NCI-H1092 treated with DMSO at 0.1 percent for 48 hours (cell line): ENCODE measurements at places on chromosomes 7 and 10.
A peak's percentile ranks its signal among the peaks of the same experiment; 100 is the strongest.

DNA sequence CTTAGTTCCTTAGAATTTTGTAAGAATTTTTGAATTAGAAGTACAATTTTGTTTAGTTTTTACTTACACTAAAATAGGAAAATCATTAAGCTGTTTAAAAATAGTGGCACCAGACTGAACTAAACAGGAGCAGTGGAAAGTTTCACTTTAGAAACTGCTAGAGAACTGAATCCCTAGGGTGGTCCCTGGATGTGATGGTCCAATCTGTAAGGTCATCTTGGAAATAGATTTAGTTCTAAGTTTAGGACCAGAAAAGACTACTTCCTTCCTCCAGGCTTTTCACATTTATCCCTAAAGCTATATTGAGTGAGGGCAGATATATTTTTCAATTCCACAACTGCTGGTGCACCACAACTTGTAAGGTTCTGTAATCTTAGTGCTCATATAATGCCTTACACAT is 19.0 kb downstream of the RPA3 start:
- DNase-seq = no peak

DNA sequence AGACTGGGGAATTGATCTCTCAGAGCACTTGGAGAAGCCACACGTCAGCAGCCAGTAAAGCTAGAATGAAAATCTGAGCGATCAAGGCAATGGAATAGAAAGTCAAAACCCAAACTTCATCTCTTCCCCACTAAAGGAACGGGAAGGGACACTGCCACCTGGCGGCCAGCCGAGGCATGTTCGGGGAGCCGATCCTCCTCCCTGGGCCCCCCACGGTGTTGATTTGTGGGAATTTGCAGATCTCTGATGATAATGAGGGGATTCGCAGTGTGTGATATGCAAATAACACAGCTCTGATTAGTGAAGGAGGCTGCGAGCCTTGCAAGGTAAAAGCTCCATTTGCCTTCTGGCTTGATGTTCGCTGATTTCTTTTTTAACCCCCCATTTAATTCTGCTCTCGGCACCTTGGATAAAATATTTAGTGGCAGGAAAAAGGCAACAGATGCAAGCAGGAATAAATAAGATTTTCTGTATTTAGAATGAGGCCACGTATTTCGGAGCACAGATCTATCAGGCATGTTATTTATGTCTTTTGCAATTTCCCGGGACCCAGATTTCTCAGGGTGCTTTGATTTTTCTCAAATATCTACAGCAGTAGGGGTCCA is 258.6 kb downstream of the PAXIP1 start:
- peak; percentile 44 for DNase-seq

- no peak for DNase-seq
Observed at GRCh38 chr10:131723297-131724168, 177.3 kb upstream of the PPP2R2D start.

DNA sequence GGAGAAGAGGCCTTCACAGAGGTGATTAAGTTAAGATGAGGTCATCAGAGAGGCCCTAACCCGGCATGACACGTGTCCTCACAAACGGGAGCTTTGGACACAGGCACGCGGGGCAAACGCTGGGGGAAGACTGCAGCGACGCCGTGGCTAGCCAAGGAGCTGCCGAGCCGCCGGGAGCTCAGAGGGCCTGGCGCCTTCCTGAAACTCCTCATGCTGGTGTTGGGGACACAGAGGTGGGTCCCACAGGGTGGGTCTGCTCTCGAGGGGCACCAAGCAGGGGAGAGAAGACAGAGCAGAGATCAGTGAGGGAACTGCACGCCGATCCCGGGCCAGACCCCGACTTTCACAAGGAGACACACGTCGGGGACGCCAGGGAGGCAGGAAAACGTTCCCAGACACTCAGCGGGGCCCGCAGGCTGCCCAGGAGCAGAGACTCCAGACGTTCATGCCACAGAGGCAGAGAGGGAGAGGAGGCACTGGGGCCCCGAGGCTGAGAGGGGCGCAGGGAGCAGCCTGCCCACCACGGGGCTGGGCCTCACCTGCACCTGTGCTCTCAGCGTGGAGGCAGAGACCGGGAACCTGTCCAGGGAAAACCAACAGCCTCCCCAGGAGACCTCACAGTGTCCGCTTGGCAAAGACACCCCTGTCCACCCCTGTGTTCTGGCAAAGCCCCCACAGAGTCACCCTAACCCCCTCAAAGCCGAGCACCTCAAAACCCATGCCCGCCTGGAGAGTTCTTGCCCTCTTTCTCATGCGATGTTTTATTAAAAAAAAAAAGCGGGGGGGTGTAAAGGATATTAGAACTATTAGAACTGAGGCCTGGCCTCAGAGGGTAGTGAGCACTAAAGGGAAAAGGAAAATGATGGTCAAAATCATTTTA is 103.8 kb downstream of the PDGFA start:
- no peak for DNase-seq

DNA sequence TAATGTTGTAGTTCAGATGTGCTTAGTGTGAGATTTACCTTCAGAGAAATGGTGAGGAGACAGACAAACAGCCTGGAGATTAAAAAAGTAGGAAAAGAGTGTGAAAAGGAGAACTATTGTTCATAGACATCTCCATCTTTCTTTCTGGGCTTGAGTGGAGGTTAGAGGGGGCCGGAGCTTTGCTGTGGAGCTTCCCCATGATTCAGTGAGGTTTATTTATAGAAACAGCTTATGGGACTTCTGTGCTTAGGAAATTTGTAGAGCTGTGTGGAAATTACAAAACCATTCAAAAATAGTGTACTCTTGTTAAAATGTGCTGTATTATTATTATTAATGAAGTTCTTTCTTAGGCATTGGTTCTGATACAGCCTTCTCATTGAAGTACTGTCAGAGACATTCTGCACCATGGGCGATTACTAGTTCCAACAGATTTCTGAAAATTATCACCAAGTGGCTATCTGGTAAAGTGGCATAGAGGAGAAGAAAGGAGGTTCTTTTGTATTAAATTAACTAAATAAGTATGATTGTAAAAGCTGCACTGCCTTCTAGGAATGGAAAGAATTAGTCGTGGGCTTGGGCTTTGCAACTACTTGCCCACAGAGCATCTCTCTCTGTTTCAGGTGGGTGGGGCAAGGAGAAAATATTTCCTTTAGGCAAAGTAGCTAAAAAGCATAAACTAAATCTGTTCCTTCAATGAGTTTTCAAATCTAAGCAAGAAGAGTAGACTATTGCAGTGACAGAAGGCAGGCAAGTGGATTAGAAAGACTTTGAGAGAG is 8.7 kb upstream of the TCAF1 start:
- no peak for DNase-seq

DNA sequence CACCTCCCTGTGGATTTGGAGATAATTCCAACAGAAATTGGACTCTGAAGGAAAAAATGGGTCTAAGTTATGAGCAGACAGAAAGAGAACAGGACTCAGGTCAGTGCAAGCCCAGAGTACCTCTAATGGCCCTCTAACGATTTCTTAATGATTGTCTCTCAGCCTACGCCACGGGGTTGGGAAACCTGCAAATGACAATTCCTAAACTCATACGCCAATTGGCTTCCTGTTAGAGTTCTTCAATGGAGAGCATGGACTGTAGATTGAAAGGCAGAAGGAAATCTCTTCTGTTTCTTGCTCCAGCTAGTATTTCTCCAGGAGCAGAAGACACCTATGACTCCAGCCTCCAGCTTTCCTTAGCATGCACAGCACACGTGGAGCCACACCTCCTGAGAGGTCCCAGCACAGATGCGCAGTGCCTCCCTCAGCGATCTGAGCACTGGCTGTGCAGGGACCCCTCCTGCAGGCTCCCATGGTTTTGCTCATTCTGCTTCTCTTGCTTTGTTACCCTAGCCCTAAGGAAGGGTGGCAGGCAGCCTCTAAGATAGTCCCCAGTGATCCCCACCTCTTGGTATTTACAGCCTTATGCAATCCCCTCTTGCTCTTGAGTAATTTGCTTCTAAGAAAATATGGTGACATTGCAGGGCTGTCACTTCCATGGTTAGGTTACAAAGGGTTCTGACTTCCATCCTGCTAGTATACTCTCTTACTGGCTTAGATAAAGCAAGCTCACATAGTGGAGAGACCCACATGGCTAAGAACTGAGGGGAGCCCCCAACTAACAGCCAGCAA is 30.1 kb downstream of the DENND11 start:
- DNase-seq = no peak

GRCh38 chr10:61120805-61121204 is 176.8 kb upstream of the RHOBTB1 start:
- DNase-seq = no peak

DNA sequence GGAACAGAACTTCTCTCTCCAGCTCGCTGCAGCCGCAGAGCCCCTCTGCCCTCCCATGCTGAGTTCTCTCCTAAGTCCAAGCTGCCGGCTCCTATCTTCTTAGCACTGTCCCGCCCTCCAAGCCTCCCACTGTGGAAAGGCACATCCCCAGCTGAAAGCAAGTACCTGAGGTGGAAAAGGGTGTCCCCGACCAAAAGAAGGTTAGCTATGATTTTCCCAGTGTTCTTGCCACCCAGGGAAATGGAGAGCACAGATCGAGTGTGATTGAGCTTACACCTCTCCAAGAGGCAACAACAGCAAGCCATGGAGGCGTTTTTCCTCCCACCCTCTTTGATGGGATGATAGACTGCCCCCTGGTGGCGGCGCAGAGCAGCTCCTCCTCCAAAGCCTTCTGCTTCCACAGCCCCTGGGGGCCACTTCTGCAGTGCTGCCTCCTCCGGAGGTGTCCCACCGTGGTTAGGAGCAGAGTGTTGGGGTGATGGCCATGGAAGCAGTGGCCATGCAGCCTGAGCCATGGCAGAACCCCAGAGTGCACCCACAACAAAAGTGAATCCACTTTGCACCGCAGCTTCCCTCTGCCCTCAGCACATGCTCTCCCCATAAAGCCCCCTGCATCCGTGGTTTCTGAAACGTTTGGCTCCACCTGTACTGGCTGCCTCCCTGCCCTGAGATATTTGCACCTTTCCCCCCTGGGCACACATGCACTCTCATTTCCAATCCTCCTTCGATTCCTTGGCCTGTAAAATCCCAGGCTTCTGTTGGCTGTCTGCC is 143.1 kb upstream of the STK17A start:
- DNase-seq = peak; percentile 9

- DNase-seq = no peak
Observed at GRCh38 chr10:76352300-76352699, 920.9 kb downstream of the LRMDA start.

DNA sequence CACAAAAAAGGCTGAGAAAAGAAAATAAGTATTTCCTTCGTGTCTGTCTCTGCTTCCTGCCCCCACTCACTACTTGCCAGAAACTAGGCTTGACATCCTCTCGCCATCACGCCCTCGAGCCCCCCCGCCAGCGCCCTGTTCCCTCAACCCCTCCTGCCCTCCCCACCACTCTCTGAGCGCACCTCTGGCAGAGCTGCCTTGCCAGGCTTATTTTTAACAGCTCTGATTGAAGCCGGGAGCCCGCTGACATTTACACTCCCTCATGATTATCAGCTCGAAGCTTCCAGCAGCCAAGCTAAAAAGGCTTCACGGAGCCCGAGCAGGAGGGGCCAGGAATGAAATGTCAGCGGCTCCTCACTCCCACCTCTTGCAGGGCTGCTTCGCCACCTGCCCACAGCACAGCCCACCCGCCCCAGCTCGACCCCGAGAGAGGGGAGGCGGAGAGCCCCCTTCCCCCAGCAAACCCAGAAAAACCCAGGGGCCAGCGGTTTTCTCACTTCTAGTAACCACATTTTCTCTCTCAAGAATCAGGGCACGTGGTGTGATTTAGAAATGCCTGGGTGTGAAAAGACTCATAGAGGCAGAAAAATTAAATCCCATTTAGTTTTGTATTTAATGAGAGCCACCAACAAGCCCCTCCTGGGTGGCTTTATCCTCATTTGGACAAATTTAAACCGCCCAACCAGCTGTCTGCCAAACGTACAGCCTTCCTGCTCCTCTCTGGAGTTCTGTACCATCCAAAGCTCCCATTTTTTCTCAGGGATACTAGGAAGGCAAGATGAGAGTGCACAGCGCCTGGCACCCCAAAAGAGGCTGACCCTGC is 89.3 kb downstream of the SLIT1 start:
- peak; percentile 83 for DNase-seq

DNA sequence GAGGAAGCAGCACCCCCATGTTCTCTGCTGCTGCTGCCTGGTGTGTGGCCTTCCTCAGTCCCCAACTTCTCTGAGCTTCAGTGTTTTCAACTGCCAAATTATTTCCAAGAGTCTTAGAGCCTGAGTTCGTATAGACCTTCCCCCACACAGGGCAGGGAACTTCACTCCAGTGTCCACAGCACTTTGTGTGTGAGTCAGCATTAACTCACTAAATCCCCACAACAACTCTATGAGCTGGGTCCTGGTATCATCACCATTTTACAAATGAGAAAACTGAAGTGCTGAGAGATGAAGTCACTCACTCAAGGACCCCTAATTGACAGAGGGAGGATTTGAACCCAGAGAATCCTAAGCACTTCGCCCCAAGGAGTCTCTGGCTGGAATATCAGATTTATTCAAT is 48.3 kb downstream of the ADCYAP1R1 start:
- DNase-seq = no peak

- DNase-seq = peak; percentile 33
Observed at GRCh38 chr10:62437696-62438095, 63.5 kb downstream of the ZNF365 start.

GRCh38 chr7:69126896-69127479 is 471.3 kb upstream of the AUTS2 start:
- no peak for DNase-seq

DNA sequence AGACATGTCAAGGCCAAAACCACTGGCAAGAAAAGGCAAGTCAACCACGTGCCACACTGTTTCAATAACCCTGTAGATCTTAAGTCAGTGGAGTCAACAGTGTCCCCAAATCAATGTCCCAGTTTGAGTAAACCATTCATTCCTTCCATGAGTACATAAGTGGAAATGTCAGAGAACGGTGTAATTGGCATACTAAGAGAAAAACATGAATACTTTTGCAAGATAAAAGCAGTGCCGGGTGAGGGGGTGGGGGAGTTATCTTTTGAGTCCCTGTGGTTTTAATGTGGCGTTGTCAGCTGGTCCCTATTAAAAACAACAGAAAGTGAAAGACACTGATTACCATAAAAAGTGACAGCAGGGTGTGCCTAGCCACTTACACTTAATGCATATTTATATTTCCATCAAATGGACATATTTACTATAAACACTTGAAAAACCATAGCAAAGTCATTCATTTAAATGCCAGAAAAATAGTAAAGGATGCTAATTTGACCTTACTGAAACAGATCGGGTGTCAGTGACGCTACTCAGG is 37.8 kb downstream of the RSU1 start:
- no peak for DNase-seq

DNA sequence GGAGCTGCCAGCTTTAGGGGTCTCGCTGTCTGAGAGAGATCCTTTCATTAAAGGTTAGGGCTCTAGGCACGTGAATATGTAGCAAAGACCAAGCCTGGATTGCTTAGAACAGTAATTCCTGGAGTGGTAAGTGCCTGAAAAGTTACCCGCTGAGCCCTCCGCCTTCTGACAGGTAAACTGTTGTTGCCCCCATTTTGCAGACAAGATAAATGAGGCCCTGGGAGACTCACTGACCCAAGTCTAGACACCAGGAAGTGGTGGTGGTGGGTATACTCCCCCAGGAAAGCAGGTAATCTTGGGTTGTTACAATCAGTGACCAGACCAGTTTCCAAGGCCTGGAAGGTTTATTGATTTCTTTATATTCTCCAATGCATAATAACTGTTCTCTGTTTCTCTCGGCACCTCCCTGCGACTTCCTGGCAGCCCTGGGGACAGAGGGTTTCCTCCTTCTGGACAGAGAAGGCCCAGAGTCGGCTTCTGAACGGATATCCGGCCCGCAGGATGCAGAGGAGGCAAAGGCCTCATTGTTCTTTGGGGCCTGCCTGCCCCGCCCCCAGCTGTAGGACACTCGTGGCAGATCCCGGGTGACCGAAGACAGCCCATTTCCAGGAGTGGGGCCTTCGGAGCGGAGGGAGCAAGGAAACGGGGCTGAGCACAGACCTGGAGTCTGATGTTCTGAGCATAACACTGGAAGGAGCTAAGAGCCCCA is 1.3 kb upstream of the GRK5 start:
- DNase-seq = no peak
